ENCODE measurements at places on chromosomes 3 and 15.

GRCh38 chr3:114207768-114208167 is 28.9 kb upstream of the DRD3 start:
- no peak for DNase-seq

GRCh38 chr3:119333773-119334509 is 39.8 kb downstream of the ARHGAP31 start:
- DNase-seq = no peak

GRCh38 chr3:194973366-194974000 is 287.8 kb downstream of the FAM43A start:
- no peak for DNase-seq

DNA sequence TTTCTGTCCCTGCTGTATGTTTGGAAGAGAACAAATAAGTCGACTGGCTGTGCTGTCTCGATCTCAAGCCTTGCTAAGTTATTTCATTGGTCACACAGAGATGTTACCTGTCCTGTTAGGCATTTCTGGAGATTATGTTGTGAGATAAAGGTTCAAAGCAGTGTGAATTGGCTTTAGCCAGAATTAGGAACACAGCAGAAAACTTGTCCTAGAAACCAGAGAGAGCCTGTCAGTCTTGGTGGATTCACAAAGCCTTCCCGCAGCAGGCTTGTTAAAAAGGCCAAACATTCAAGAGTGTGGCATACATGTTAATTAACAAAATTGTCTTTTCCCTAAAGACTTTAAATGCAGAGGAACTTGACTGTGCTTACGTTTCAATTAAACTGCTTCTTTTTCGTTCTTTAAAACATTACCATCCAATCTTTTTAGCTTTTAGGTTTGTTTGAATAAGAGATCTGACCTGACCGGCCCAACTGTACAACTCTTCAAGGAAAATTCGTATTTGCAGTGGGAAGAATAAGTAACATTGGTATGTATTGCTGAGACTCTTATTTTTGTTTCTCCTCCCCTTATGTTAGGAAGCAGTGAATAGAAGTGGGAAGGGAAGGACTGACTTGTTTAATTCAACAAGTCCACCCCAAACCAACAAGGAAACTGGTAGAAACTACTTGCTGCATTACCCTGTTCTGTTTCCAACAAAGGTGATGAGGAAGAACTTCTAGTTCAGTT is 25.2 kb downstream of the ABHD2 start:
- no peak for DNase-seq

DNA sequence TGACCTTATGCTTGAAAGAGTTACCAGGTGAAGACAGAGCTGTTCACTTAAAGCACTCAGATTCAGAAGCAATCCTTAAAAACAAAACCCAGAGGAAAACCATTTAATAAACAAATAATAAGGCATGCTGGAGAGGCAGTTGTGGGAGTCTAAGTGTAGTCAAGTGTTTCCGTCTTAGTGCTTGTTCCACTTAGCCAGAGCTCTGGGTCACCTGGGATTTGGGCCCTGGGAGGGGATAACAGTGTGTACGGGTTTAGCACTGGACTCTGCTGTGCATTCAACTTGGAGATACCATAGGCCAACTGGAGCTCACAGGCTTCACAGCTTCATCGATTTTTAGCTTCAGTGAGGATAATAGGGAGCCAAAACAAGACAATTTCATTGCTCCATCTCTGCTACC is 444.6 kb downstream of the CNTN4 start:
- no peak for DNase-seq

DNA sequence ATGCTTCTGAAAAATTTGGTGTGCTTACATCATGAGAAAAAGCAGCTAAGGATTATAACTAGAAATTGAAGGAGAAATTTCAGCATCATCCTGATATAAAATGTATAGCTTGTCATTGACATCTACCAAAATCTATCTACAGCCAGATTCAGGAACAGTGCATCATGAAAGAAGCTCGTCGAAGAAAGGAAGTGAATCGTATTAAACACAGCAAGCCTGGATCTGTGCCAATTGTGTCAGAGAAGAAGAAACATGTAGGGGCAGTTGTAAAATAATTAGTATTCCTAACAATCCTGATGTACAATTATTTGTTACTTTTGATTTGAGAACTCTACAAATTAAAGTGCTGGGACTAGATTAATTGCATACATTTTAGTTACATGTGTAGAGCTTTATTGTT is 37.2 kb downstream of the AP4E1 start:
- no peak for DNase-seq

DNA sequence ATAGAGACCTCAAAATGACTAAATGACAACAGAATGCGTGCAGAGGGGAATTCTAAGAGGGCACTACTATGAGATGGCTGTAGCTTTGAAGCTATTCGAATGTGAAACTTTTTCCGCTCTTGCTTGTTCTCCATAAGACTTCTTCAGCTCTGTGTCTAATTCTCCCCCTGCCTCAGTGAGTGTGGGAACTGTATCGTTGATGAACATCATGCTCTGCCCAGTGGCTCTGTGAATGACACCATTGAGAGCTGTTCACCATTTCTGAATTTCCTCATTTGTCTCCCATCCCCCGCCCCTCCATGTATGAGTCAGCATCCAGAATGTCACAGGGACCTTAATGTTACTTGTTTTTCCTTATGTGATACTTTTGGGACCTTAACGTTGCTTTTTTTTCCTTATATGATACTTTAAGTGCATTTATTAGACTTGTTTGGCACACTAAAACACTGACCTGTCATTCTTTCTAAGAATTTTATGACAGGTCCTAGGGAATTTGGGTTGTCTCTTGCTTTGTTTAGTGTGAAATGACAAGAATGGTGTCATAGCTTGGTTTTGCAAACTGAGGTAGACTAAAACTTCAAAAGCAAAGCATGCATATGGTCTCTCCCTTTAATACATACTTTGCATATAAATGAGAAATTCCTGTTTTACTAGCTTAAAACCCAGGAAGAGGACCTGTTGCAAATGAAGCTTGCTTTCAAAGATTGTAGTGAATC is 99.6 kb downstream of the FNDC3B start:
- DNase-seq = peak; percentile 43

DNA sequence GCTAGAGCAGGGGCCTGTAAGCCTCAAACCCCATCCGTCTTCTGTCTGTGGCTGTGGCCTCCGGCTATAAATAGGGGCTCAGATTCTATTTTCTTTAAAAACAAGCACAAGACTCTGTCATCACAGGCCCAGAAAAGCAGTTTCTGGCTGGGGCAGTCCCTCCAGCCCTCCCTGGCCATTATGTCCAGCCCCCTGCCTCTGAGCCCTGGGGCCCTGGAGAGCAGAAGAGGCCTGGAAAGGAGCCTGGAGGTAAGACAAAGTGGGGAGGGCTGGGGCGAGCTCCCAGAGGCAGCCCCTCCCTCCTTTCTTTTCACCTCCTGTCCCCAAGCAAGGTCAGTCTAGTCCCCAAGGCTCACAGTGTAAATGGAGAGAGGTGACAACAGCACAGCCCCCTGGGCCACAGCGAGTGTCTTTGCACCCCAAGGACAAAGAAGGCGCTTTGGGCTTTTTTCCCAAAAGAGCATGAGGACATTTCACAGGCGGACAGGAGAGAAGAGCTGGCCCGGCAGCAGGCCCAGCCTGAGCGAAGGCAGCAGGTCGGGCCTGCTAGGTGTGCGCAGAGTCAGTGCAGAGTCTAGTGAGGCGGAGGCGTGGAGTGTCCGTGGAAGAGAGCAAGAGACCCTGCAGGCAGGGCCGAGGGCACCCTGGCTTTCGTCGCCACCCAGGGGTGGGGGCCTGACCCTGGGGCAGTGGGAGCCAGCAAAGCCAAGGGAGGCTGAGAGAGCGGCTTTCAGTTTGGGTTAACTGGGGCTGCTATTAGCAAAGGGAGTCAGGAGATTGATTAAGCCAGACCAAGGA is 188.3 kb downstream of the TBC1D2B start:
- DNase-seq = no peak

DNA sequence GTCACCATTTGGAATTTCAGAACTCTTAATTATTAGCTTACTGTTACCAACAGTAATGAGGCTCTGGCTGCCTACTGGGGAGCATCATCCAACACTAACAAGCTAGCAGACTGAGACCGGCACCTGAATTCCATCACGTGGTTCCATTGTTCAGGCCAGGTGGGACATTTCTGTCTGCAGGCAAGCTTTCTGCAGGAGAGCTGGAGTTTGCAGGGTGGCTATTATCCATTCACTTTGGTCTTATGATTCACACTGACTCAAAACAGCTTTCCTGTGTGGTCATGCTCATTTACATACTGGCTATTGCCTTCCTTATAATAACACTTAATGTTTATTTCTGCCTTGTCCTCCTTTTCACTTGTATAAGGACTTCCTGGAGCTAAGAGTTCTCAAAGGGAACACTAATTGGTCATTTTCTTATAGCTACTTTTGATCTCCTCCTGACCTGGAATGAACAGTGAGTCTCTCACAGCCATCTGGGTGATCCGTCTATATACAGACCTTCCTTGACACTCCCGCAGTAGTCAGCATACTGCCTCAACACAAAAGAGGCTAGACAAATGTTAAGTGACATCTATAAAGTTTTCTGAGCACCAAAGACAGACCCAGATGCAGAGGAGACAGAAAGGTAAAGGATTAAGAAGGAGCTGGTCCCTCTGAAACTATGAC is 695.4 kb downstream of the FHIT start:
- no peak for DNase-seq

DNA sequence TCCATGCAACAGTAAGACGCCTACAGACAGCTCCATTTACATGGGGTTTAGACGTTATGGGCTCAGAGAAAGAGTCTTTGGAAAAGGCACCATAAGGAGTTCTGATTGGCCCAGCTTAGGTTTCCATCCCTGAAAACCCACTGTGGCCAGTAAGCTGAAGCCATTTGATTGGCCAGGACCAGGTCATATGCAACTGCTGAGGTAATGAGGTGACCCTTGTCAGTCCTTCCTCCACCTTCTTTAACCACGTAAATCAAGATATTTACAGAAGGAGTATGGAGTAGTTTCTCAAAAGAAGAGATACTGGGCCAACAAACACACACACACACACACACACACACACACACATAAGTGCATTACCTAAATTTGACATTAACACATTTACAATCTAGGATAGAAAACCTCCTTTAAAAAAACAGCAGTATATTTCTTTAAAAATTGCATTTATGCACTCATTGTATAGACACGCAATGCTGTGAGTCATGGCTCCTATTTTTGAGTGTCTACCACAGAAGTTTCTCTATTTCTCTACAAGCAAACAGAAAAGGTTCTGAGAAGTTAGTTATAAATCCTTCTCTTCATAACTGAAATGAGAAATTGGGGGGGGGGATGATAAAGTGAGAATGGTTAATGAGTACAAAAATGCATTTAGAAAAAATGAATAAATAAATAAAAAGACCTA is 16.3 kb upstream of the MB21D2 start:
- DNase-seq = no peak

DNA sequence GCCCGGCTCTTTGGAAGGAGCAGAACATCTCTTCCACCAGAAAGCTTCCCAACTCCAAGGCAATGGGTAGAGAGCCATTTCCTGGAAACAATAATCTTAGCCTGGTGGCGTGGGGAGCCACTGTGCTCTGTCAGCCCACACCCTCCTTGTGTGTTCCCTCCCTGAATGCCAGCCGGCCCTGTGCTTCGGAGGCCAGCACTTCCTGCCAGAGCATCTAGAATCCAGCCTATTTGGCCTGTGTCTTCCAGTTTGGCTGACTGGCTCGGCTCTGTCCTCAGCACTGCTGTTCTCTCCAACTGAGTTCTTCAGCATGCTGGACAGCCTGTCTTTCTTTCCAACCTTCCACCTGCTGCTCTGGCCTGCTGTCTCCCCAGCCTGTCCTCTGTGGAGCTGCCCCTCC is 349.3 kb downstream of the MFSD1 start:
- DNase-seq = no peak
